Type B pancreatic cell (in vitro differentiated cells): ENCODE measurements at places on chromosomes 2 and 18. TPM values are rescaled to one million over a fixed set of nuclear protein-coding genes. Genes with fewer than 3 reads are reported as not detected.
A peak's percentile ranks its signal among the peaks of the same experiment; 100 is the strongest.

DNA sequence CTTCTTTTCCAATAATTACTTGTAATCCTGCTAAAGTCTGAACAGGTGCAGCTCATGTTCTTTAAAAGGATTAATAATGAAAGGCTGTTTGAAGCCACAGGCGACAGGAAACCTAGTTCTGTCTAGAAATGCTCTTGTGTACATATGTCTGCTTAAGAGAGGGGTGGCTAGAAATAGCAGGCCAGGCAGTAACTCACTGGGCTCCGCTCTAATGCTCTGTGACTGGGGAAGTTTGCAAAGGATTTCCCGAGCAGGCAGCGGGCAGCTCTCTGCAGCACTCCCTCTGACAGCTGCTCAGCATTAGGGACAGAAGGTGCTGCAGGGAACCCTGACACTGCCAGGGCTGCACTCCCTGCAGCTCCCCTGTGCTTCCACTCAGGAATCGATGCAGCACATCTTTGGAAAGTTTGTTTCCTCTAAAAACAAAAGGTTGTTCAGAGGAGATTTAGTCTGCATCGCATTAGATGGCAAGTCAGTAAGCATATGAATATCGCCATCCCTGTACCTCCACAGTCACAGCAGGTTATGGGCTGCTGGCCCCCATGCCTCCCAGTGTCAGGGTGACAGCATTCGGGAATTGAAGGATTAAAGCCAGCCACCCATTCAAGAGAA, 33.1 kb upstream of the TTC39C start:
- peaks cover 19% of the 10 kb centered on the region for H3K4me1 ChIP-seq
- H3K36me3 ChIP-seq, result no peaks in the 10 kb centered on the region
- H3K27ac ChIP-seq, result no peak overlapping the region
- DNase-seq, result no peak
- peaks cover 19% of the 10 kb centered on the region for H3K27me3 ChIP-seq

Gene TNFAIP6
- total RNA-seq, result 0.87 TPM in 1 of 2 replicates, not detected in the other

DNA sequence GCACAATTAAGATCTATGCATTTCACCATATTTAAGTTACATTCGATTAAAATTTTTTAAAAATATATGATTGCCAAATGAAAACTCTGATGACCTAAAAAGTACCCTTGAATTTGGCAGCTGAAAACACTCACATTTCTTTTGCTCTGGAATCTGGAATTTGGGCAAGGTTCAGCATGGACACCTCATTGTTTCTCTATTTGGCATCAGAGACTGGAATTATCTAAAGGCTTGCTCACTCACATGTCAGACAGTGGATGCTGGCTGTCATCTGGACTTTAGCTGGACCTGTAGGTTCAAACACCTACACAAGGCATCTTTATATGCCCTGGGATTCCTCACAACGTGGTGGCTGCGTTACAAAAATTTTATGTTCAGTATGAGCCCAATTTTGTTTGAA, 16.1 kb downstream of the MBOAT2 start:
- H3K4me3 ChIP-seq, result no peak overlapping the region
- no peaks in the 10 kb centered on the region for H3K27me3 ChIP-seq
- H3K36me3 ChIP-seq, result no peaks in the 10 kb centered on the region
- peaks cover 35% of the 10 kb centered on the region for H3K4me1 ChIP-seq
- DNase-seq, result no peak
- no peak overlapping the region for H3K27ac ChIP-seq

DNA sequence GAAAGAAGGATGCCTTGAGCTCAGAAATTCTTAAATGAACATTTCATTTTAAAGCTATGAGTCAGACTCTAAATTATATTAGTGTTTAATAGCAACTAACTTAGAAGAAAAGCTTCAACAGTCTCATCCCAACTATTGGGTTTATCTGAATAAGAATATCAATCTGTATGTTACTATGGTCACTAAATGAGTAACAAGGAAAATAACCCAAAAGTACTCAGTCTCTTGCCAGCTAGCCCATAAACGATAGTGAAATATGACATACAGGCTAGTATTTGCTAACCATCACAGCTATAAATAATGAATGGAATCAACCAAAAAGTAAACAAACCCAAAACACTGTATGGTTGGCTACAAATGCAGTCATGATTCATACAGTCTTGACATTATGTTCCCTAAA, 174.9 kb downstream of the RAB3GAP1 start:
- DNase-seq, result no peak
- H3K27me3 ChIP-seq, result no peaks in the 10 kb centered on the region
- no peaks in the 10 kb centered on the region for H3K4me1 ChIP-seq
- H3K36me3 ChIP-seq, result peaks cover 12% of the 10 kb centered on the region
- H3K27ac ChIP-seq, result no peak overlapping the region
- H3K4me3 ChIP-seq, result no peak overlapping the region

DNA sequence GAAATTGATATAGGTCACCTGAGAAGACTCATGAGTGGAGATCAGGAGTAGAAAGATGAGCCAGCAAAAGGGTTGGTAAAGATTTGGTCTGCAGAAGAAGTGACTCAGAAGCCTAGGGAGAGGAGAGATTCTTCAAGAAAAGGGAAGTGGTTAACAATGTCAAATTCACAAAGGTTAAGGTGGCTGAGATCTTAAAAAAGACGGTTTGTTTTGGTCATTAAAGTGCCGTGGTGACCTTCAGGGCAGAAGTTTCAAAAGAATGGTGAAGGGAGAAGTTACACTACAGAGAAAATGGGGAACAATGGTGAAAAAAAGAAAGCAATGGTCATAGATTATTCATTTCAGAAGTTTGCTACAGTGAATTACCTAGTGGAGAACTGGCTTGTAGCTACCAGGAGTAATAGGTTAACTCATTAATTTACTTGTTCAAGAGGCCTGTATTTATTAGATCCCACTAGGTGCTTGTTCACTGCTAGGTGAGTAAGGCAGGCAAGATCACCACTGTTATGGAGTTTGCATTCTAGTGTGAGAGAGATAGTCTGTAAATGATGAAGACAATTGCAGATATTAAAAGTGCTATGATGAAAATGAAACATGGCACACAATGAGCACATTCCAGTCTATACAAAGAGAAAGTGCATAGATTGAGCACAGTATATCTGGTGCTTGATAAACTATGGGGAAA, 43.0 kb downstream of the FBXO48 start:
- H3K27me3 ChIP-seq, result peaks cover 15% of the 10 kb centered on the region
- H3K36me3 ChIP-seq, result no peaks in the 10 kb centered on the region
- no peak for DNase-seq
- H3K4me3 ChIP-seq, result no peak overlapping the region

GRCh38 chr2:173451118-173451517, 96.4 kb downstream of the CDCA7 start:
- H3K27ac ChIP-seq, result no peak overlapping the region
- no peaks in the 10 kb centered on the region for H3K36me3 ChIP-seq
- H3K27me3 ChIP-seq, result peaks cover 16% of the 10 kb centered on the region
- H3K4me3 ChIP-seq, result no peak overlapping the region

DNA sequence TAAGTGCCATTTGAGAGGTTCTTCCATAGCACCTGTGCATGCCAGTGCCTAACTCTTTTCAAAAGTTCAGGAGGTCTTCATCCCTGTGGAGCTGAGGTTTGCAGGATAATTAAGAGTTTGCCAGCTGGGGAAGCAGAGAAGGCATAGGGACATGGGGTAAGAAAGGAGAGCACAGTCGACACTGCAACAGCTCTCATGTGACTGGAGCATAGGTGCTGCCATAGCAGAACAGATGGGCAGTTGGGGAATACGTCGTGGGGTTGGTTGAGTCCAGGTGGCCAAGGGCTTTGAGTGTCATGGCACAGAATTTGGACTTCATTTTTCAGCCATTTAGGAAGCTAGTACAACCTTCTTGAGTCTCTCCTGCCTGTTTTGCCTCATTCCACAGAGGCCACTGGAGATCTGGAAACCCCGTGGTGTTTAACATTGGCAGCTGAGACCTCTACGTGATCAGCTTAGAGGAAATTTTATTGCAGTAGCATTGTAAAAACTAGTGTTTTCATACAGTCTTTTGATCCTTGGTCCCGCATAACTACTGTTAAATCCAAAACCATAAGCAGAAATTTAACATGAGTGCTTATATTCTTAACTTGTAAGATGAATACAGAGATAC, 65.1 kb downstream of the CRIM1 start:
- peaks cover 24% of the 10 kb centered on the region for H3K4me1 ChIP-seq
- no peak overlapping the region for H3K4me3 ChIP-seq
- no peak overlapping the region for H3K27ac ChIP-seq
- H3K36me3 ChIP-seq, result peaks cover 11% of the 10 kb centered on the region

Gene CHST9
- 8.0 and 9.9 TPM in 2 replicates for total RNA-seq

- no peak for DNase-seq
- no peaks in the 10 kb centered on the region for H3K36me3 ChIP-seq
- H3K27ac ChIP-seq, result no peak overlapping the region
Observed at GRCh38 chr2:214469728-214470127, 58.9 kb downstream of the VWC2L start.

Gene LYPD1
- 8.2 and 33.9 TPM in 2 replicates for total RNA-seq

DNA sequence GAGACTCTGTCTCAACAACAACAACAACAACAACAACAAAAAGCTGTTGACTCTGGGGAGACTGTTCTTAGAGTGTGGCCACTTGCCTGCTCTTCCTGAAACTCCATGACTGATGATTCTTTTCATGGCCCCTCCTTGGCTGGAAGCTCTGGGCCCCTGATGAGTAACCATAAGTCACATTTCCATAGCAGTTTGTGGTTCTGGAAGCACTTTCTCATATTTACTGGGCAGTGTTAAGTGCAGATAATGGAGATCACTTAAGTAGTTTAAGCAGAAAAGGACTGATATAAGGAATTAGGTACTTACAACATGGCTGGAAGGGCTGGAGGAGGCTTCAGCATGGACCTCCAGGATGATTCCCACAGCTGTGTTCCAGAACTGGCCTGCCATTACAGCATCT, 147.3 kb upstream of the DLX2 start:
- peaks cover 21% of the 10 kb centered on the region for H3K4me1 ChIP-seq
- DNase-seq, result no peak
- no peaks in the 10 kb centered on the region for H3K27me3 ChIP-seq
- no peaks in the 10 kb centered on the region for H3K36me3 ChIP-seq
- no peak overlapping the region for H3K4me3 ChIP-seq
- H3K27ac ChIP-seq, result no peak overlapping the region

DNA sequence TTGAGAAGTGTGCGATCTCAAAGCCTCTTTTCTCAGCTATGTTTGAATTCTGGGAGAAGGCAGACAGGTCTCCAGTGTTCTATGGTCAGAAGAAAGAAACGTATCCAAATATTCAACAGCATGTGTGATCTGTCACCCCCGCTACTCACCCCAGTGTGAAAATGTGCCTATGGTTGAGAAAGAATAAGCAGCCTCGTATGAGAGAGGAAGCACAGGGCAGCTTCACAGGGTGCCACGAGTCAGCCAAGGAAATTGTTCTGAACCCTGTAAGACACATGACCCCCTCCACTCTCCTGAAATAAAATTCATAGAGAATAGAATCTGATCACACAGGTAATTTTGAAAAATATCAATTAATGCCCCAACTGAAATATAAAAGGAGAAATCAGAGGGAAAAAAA, 8.0 kb upstream of the SF3B1 start:
- H3K4me1 ChIP-seq, result no peaks in the 10 kb centered on the region
- H3K27me3 ChIP-seq, result no peaks in the 10 kb centered on the region
- DNase-seq, result no peak
- no peak overlapping the region for H3K4me3 ChIP-seq
- H3K27ac ChIP-seq, result no peak overlapping the region
- H3K36me3 ChIP-seq, result no peaks in the 10 kb centered on the region

Gene RNU2-63P
- 4.9 and 18.8 TPM in 2 replicates for total RNA-seq

Gene ARHGAP28
- total RNA-seq, result 17.6 and 104 TPM in 2 replicates

DNA sequence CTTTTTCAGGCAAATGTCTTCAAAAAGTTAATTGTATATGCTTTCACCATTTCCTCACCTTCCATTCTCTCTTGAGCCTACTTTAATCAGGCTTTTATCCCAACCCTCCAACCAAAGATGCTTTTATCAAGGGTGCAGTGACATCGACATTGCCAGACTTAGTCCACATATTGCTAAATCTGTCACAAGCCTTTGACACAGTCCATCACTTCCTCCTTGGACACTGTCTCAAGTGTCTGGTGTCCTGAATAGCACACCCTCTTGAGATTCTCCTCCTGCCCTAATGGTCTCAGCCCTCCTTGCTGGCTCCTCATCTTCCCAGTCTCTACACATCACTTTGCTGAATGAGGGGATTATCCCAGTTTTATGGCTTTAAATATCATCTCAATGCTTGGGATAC, 147.5 kb upstream of the SLC39A10 start:
- DNase-seq, result no peak
- H3K27me3 ChIP-seq, result no peaks in the 10 kb centered on the region
- H3K4me1 ChIP-seq, result no peaks in the 10 kb centered on the region

DNA sequence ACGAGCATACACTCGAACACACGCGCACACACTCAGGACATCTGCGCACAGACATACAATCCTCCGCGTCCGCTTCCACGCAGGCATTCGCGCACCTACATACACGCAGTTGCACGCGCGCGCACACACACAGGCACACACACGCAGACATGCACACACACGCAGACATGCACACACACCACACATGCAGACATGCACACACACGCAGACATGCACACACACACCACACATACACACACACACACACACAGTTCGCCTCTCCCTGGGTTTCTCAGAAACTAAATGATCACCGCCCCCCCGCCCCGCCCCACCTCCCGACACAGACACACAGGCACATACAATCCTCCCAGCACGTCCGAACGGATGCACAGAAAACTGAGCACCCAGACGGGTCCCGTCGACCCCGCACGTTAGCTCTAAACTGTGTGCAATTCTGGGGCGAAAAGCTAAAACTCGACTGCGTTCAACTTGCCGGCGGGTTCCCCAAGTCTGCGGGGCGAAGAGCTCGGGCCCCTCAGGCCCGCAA, 1.0 kb downstream of the EPHA4 start:
- H3K27ac ChIP-seq, result peak overlapping the region; percentile 94
- peaks cover 7% of the 10 kb centered on the region for H3K36me3 ChIP-seq

GRCh38 chr2:216620786-216621185, 12.4 kb upstream of the IGFBP2 start:
- H3K27ac ChIP-seq, result no peak overlapping the region
- peaks cover 6% of the 10 kb centered on the region for H3K27me3 ChIP-seq
- no peak for DNase-seq
- no peak overlapping the region for H3K4me3 ChIP-seq

- H3K27ac ChIP-seq, result no peak overlapping the region
- peaks cover 8% of the 10 kb centered on the region for H3K27me3 ChIP-seq
- no peaks in the 10 kb centered on the region for H3K36me3 ChIP-seq
Observed at GRCh38 chr18:12904012-12904516, 20.0 kb upstream of the PTPN2 start.
